Stimulated activated CD4-positive, alpha-beta T cell treated with anti-CD3 and anti-CD28 coated beads, Interleukin-1b, Interleukin-23, amount 100 ng/mL, for 1 hour (primary cell): ENCODE measurements at places on chromosomes 2 and 18.

DNA sequence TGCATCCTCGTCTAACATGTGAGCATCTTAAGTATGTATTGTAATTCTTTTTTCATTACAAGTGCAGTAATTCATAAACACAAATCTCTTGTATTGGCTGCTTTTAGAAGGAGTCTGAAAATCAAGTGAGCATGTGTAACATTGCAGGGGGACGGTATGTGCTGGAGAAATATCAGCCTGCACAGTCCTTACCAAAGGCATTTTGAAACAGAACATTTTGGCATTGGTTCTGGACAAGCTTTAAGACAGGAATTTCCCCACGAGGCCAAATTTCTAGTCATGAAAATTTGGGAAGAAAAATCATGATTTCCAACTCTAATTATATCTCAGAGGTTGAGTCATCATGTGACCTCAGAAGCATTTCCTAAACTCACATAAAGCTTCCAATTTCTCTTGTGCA lies 24.7 kb upstream of the NRP2 start:
- DNase-seq, result no peak

DNA sequence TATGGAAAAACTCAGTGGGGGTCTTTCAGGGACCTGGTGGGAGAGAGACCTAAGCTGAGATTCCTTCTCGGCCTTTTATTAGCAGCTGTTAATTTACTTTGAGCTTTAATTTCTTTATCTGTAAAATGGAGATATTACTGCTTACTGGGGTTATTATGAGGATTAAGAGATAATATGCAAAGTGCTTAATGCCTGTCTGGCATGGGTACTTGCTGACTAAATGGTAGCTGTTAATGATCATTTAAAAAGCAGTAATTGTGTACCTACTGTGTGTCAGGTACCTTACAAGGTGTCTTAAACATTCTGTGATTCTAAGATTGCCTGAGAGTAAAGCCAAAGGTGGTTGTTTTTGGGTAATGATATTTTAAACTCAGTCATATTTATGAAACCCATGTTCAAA lies 2.6 kb downstream of the ITGA6 start:
- no peak for DNase-seq

- DNase-seq, result no peak
These were observed 109.1 kb upstream of the CRIM1 start for GRCh38 chr2:36246320-36246990.

DNA sequence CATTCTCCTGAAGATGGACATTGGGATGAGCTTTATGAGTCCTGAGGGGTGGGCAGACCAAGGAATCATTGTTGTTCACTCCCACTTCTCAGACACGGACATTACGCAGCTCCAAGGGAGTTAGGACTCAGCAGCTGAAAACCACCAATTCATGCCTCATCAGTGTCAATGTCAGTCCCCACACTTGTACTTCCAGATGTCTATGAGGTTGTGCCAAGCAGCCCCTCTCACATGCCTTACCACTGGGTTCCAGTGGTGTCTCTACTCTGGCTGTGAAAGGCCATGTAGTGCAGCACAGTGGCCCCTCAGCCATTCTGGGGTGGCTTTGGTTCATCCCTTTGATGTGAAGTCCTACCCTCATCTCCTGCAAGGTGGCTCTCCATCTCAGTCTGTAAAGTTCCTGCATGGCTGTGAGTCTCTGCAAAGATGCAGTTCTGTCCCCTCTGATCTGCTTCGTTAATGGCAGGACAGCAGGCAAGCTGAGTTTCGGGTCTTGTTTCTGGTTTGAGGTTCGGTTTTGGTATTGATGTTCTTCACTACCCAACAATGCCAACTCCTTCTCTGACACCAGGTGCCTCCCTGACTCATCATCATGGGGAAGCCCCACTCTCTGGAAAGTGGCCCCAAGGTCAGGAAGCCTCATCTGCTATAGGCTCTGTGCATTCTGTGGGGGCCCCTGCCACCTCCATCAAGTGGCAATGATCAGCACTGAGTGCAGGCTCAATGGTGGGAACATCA lies 14.0 kb upstream of the COL6A3 start:
- DNase-seq, result peak; percentile 47

DNA sequence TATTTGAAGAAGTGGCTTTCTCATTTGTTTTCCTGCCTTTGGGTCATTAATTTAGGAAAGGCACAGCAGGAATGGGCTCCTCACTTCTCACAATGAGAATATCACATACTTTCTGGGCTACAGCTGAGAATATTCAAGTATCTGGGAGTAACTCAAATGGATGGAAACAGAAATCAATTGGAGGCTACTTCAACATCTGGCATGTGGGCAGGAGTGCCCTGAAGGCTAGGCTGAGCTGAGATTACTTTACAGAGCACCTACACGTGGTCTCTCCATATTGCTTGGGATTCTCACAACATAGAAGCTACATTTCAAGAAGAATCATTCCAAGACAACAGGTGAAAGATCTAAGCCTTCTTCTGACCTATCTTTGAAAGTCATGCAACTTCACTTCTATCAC lies 325.4 kb downstream of the PID1 start:
- DNase-seq, result no peak

DNA sequence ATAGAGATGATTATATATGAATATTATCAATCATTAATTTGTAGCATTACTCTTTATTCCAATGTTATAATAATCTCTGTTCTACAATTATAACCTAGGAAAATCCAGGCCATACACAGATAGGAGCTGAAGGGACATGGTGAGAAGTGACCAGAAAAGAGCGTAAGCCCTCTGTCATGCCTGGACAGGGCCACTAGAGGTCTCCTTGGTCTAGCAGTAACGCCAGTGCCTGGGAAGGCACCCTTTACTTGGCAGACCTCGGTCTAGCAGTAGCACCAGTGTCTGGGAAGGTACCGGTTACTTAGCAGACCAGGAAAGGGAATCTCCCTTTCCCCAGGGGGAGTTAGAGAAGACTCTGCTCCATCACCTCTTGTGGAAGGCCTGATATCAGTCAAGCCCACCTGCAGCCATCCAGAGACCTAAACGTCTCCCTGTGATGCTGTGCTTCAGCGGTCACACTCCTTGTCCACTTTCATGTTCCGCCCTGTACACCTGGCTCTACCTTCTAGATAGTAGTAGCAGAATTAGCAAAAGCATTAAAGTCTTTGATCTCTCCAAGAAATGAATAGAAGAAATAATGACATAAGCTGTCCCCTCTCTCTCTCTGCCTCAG lies 447.5 kb upstream of the FSIP2 start:
- DNase-seq, result no peak

GRCh38 chr2:1749489-1750119 lies 5.3 kb upstream of the PXDN start:
- no peak for DNase-seq
